Activated CD4-positive, alpha-beta memory T cell treated with anti-CD3 and anti-CD28 coated beads for 36 hours (primary cell): ENCODE measurements at places on chromosomes 12 and 14.

GRCh38 chr14:79920180-79920692 lies 291.1 kb downstream of the DIO2 start:
- DNase-seq, result no peak

GRCh38 chr12:109294286-109294796 lies 14.7 kb downstream of the FOXN4 start:
- no peak for DNase-seq

DNA sequence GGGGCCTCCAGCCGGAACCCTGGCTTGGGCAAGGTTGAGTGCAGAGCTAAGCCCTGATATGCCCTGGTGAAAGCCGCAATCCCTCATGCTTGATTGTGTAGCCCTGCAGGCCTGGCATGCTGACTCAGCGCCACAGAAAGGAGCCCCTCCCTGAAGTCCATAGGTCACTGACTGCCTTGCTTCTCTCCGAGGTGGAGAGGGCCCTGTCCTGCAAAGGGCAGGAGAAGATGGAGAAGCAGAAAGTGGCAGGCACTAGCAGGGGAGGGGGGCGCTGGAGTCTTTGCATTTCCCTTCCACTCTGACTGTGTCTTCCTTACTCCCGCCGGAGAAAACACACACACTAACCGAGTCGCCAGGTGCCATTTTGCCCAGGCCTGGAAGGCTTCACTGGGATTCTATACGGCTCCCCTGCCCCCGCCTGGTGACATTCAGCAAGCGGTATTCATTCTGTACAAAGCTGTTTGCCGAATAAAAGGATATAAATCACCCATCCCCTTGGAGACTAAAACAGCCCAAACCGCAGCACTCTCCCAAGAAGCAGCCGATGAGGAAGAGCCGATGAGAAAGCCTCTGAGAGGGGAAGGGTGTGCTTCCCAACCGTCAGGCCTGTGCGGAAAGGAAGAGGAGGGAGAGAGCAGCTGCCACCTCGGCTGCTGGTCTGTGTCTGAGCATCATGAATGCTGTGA lies 69.8 kb downstream of the SLC6A12 start:
- no peak for DNase-seq

- no peak for DNase-seq
Measured at GRCh38 chr12:93225094-93225493, 152.6 kb upstream of the NUDT4 start.

GRCh38 chr12:41424651-41425050 lies 236.5 kb downstream of the PDZRN4 start:
- no peak for DNase-seq

GRCh38 chr14:89616852-89617341 lies 199.9 kb upstream of the FOXN3 start:
- peak; percentile 49 for DNase-seq

GRCh38 chr12:124617615-124618014 lies 50.2 kb upstream of the NCOR2 start:
- DNase-seq, result no peak

- no peak for DNase-seq
Measured at GRCh38 chr14:74613211-74613914, 1.3 kb upstream of the LTBP2 start.
